ENCODE measurements at places on chromosomes 13 and 19.

DNA sequence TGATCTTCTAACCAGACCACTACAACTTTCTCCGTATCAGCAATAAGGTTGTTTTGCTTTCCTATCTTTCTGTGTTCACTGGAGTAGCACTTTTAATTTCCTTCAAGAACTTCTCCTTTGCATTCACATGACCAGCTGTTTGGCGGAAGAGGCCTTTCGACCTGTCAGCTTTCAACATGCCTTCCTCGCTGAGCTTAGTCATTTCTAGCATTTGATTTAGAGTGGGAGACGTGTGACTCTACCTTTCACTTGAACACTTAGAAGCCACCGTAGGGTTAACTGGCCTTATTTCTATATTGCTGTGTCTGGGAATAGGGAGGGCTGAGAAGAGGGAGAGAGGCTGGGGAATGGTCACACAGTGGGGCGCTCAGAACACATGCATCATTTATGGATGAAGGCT is 104.7 kb downstream of the TUBGCP3 start:
- no peak for DNase-seq

- no peak for DNase-seq
Observed at GRCh38 chr19:3618144-3618810, 8.3 kb downstream of the CACTIN start.

- DNase-seq: no peak
Observed at GRCh38 chr19:33624586-33624985, 2.8 kb downstream of the CHST8 start.

DNA sequence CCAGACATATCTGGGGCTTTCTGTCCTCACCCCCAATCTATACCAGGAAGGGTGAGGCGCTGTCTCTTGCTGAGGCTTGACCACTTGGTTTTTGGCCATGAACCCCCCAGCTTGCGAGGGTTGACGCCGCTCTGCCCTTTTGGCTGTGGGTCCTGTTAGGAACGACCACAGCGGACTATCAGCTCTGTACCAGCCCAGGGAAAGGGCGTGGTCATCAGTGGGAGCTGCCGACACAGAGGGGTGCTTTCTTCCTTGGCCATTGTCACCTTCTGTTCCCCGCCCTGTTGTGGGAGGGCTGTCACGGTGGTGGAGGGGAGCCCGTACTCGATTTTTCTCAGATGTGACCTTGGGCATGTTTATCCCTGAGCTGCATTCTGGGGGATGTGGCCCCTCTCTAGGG is 5.7 kb downstream of the DCAF15 start:
- DNase-seq: no peak

DNA sequence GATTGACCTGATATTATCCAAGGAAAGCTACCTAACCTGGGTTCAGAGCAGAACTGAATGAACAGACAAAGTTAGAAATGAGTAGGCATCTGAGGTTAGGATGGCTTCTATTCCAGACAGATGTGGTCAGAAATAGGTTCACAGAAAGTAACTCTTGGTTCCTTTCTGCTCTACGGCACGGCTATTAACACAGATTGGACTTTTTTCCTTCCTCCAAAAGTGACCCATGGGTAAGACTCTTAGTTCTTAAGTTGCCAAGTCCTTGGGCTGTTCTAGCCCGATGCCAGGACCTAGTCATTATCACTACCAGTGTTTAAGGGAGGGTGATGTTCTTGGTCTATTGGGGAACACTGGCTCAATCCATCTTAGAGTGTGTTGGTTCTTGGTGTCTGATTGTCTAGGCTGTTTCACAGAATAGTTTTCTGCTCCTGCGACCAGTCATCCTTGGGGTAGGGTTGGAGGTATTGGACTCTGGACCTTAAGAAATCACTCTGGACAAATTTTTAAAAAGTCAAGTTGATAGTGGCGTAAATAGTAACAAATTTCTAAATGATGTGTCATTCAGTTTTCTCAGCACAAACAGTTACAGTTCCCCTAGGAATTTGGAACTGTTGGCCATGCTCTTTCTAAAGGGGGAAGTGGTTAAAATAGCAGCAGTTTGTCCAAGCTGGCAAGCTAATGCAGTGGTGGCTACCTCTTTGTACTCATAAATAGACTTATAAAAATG is 60.1 kb upstream of the MYCBP2 start:
- peak; percentile 23 for DNase-seq

- no peak for DNase-seq
Observed at GRCh38 chr19:24029941-24030636, 56.9 kb upstream of the ZNF254 start.
